ENCODE measurements at places on chromosomes 13 and 19. TPM values are rescaled to one million over a fixed set of nuclear protein-coding genes. Genes with fewer than 3 reads are reported as not detected.
A peak's percentile ranks its signal among the peaks of the same experiment; 100 is the strongest.

DNA sequence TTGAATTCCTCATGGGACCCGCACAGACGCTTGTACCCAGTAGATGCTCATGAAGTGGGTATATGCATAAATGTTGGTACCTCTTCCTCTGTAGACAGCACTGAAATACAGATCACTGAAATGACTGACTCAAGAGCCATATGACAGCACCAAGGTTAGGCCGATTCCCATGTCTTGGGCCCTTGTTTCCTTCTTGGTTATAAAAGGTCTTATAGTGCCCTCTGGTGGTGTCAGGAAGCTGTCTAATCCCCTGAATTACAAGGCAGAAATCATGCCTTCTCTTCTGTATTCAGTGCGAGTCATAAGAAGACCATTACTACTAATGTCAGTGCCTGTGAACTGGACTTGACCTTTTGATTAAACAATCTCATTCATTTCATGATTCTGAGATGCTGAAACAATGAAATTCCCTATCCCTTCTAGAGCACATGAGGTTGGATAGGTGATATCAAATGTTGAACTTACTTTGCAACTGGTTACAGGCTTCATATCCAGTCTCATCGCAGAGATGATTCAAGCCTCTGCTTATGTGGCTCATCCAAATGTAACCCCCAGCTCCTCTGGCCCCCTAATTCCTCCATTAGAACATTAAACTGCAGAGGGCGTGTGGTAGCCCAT, 59.7 kb downstream of the SPATA13 start:
- H3K36me3 ChIP-seq = no peaks in the 10 kb centered on the region
- H3K27ac ChIP-seq = no peak overlapping the region
- peaks cover 6% of the 10 kb centered on the region for H3K4me1 ChIP-seq
- H3K4me3 ChIP-seq = no peak overlapping the region

GRCh38 chr13:41820581-41821237, 140.2 kb downstream of the VWA8 start:
- H3K4me3 ChIP-seq = no peak overlapping the region
- DNase-seq = no peak
- H3K27me3 ChIP-seq = no peaks in the 10 kb centered on the region
- peak overlapping the region; percentile 37 for H3K27ac ChIP-seq

GRCh38 chr13:80235967-80236302, 105.0 kb downstream of the SPRY2 start:
- no peaks in the 10 kb centered on the region for H3K4me1 ChIP-seq
- no peak for DNase-seq
- H3K36me3 ChIP-seq = no peaks in the 10 kb centered on the region
- H3K27me3 ChIP-seq = no peaks in the 10 kb centered on the region

DNA sequence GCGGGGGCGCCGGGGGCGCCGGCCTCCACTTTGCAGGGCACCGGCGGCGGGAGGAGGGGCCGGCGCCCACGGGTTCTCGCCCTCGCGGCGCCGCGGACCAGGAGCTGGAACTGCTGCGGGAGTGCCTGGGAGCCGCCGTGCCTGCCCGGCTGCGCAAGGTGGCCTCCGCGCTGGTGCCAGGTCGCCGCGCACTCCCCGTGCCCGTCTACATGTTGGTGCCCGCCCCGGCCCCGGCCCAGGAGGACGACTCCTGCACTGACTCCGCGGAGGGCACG, 11.9 kb downstream of the C19orf25 start:
- H3K36me3 ChIP-seq = no peaks in the 10 kb centered on the region
- H3K4me3 ChIP-seq = no peak overlapping the region
- no peak overlapping the region for H3K27ac ChIP-seq
- no peaks in the 10 kb centered on the region for H3K27me3 ChIP-seq
- H3K4me1 ChIP-seq = peaks cover 7% of the 10 kb centered on the region

DNA sequence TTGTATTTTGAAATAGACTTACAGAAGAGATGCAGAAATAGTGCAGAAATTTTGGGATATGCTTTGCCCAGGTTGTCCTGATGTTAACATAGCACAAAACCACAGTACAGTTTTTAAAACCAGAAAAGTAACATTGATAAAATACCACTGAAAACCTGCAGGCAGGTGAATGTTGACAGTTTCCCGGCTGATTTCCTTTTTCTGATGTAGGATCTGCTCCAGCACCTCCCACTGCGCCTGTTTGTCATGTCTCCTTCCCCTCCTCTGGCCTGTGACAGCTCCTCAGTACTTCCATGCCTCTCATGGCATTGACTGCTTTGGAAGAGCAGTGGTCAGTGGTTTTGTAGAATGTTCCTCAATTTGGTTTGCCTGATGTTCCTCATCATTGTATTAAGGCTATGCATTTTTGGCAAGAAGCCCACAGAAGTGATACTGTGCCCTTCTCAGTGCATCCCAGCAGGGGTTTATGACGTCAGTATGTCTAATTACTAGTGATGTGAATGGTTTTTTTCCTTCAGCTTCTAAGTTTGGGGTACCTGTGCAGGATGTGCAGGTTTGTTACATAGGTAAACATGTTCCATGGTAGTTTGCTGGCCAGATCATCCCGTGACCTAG, 31.0 kb downstream of the TDRD12 start:
- H3K4me1 ChIP-seq = no peaks in the 10 kb centered on the region
- no peak for DNase-seq
- H3K4me3 ChIP-seq = no peak overlapping the region
- H3K27me3 ChIP-seq = peaks cover 6% of the 10 kb centered on the region
- H3K27ac ChIP-seq = no peak overlapping the region
- H3K36me3 ChIP-seq = peaks cover 3% of the 10 kb centered on the region

DNA sequence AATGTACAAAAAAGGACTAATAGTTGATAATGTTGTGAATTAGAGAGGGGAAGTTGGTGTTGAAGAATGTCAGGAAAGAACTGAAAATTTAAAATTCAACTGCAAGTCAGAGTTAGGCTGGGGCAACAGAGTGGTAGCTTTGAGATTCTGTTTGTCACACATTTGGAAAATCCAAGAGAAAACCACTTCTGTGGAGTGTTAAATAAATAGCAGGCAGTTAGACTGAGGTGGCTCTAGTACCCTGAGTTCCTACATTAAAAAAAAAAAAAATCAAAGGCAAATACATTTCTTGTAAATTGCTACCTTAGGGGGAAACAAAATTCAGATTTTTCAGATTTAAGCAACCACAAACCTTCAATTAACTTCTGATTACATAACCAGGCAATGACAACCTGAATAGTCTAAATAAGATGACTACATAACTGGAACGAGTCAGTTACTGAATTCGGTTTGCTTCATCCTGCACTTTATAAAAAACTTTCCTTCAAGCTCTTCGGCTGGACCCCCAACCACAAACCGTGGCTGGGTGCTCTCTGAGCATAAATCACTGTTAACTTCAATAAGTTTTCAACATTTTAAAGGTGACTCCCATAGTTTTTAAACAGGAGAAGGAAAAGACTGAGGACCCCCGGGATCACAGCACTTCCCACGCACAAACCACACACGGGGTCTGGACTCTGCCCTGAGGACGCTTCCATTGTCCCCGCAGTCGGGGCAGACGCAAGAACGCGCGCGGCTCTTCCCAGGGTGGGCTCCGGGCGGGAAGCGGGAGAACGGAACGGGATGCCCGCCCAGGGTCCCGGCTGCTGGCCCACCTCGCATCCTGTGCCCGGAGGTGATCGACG, 725 bp downstream of the ZNF682 start:
- H3K4me1 ChIP-seq = peaks cover 4% of the 10 kb centered on the region
- H3K36me3 ChIP-seq = no peaks in the 10 kb centered on the region
- H3K27ac ChIP-seq = peak overlapping the region; percentile 51
- peak overlapping the region; percentile 95 for H3K4me3 ChIP-seq
- no peak for DNase-seq

DNA sequence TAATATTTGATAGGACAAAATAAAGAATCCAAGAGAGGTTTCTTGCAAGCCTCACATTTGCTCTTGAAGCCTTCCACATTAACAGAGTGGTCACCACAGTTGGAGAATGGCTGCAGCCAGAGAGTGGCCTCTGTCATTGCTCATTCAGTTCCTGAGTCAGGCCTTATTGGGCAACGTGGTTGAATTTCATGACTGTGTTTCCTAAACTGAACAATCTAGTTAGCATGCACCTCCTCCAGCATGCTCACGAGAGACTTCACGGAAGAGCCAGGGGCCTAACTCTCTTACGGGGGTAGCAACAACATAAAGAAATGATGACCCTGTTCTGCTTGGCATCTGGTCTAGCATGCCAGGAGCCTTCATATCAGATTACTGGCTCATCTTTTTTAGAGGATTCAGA, 9.6 kb upstream of the UBL3 start:
- peaks cover 12% of the 10 kb centered on the region for H3K4me1 ChIP-seq
- DNase-seq = no peak
- H3K27me3 ChIP-seq = peaks cover 17% of the 10 kb centered on the region
- H3K4me3 ChIP-seq = no peak overlapping the region
- H3K36me3 ChIP-seq = peaks cover 2% of the 10 kb centered on the region

DNA sequence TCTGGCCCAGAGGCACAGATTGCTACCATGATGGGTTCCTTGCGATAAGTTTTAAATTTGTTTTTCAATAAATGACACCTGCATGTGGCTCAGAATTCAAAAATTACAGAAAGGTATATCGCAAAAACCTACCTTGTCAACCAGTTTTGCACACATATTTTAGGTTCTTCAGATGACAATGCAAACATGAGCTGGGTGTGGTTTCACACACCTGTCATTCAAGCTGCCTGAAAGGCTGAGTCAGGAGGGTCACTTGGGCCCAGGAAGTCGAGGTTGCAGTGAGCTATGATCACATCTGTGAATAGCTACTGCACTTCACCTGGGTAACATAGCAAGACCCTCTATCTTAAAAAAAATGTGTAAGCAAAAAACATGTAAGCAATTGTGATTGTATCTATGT, 56.1 kb downstream of the DNM2 start:
- peaks cover 12% of the 10 kb centered on the region for H3K4me1 ChIP-seq
- no peak for DNase-seq
- peaks cover 7% of the 10 kb centered on the region for H3K36me3 ChIP-seq

DNA sequence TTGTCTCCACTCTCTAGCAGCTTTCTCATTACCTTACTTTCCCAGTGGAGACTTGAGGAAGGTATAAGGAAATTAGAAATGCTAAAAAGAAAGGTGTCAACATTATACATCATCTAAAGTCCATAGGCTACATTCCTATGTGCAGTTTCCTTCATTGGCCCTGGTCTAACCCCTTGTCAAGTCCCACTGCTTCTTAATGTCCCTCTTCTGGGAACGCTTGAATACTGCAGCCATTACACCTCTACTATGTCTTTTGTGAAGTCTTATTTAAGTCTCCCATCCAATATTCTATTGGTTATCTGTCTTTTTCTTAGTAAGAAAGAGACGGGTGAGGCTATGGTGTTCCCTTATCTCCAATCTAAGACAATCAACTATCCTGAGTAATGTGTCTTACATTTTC, 332.6 kb upstream of the TMTC4 start:
- no peak overlapping the region for H3K4me3 ChIP-seq
- H3K4me1 ChIP-seq = no peaks in the 10 kb centered on the region

GRCh38 chr13:33202644-33203169, 82.8 kb downstream of the STARD13 start:
- no peak overlapping the region for H3K27ac ChIP-seq
- peaks cover 58% of the 10 kb centered on the region for H3K27me3 ChIP-seq
- DNase-seq = no peak
- no peak overlapping the region for H3K4me3 ChIP-seq
- H3K36me3 ChIP-seq = no peaks in the 10 kb centered on the region
- H3K4me1 ChIP-seq = peaks cover 10% of the 10 kb centered on the region

DNA sequence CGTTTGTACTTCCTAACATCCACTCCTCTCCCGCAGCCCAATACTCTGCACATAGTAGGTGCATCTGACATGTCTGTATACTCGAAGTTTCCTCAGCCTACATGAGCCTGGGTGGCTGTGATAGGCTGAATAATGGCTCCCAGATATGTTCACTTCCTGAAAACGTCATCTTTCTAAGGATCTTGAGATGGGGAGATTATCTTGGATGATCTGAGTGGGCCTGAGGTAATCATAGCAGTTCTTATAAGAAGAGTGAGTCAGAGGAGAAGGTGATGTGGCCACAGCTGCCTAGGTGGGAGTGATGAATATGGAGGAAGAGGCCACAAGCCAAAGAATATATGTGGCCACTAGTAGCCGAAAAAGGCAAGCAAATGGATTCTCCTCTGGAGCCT, 84.2 kb downstream of the AKAP11 start:
- no peak overlapping the region for H3K27ac ChIP-seq
- no peak for DNase-seq
- H3K4me1 ChIP-seq = peaks cover 17% of the 10 kb centered on the region

DNA sequence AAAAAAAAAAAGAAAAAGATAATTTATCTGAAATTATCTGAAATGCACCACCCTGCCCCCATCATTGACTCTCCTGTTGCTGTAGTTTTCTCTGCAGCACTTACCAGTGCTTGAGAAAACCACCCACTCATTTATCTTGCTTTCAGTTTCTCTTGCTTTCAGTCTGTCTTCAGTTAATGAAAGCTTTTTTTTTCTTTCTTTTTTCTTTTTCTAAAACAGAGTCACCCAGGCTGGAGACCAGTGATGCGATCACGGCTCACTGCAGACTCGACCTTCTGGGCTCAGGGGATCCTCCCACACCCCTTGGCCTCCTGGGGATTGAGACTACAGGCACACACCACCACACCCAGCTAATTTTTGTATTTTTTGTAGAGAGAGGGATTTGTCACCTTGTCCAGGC, 4.3 kb upstream of the ACP5 start:
- peak overlapping the region; percentile 89 for H3K27ac ChIP-seq
- peak overlapping the region; percentile 80 for H3K4me3 ChIP-seq
- DNase-seq = no peak
- H3K36me3 ChIP-seq = no peaks in the 10 kb centered on the region
- H3K27me3 ChIP-seq = no peaks in the 10 kb centered on the region

GRCh38 chr13:44174769-44175425, 198.7 kb upstream of the SERP2 start:
- no peaks in the 10 kb centered on the region for H3K36me3 ChIP-seq
- peaks cover 19% of the 10 kb centered on the region for H3K27me3 ChIP-seq
- H3K4me1 ChIP-seq = peaks cover 2% of the 10 kb centered on the region
- no peak overlapping the region for H3K4me3 ChIP-seq
- DNase-seq = no peak

DNA sequence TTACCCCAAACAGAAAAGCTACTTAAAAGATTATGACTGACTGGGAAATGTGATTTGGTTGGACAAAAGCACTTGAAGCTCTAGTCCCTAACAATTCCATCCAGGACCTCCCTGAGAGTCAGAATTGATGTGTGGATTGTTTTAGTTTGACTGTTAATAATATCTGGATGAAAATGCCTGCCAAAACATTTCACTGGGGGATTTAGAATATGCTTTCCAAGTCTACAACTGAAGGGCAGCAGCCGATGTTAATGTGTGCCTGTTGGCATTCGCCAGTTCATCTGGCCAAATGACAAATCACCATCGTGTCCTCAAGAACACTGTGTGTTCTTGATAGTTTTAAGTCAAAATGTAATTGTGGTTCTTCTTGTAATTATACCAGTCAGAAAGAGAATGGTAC, 76.0 kb upstream of the TSC22D1 start:
- no peaks in the 10 kb centered on the region for H3K4me1 ChIP-seq
- no peak for DNase-seq
- H3K27me3 ChIP-seq = peaks cover 24% of the 10 kb centered on the region

Gene CEACAM4
- 0.92 TPM for total RNA-seq

Gene IGFLR1
- total RNA-seq = 48.1 TPM

Gene B3GLCT
- 6.2 TPM for total RNA-seq

Gene ZNF154
- 20.0 TPM for total RNA-seq

Gene GIPC3
- total RNA-seq = 3.3 TPM
